RPMI7951 (cell line): ENCODE measurements at places on chromosomes 6 and 20.
A peak's percentile ranks its signal among the peaks of the same experiment; 100 is the strongest.

DNA sequence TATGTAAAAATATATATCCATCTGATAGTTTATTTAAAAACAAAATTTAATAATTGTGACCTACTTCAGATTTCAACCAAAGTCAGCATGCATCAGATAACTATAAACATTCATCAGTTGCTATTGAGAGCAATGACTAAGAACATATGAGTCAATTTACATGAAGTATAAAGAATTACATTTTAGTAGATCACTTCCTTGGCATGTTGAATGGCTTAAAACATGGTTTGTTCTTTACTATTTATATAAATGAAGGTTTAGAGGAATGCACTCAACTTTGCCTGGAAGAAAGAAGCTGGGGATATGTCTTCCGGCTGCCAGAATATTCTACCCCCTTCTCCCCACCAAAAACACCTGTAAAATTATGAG, 6.4 kb upstream of the FAM217A start:
- DNase-seq, result peak; percentile 4

- DNase-seq, result no peak
Observed at GRCh38 chr6:121578216-121578615, 142.8 kb downstream of the GJA1 start.

DNA sequence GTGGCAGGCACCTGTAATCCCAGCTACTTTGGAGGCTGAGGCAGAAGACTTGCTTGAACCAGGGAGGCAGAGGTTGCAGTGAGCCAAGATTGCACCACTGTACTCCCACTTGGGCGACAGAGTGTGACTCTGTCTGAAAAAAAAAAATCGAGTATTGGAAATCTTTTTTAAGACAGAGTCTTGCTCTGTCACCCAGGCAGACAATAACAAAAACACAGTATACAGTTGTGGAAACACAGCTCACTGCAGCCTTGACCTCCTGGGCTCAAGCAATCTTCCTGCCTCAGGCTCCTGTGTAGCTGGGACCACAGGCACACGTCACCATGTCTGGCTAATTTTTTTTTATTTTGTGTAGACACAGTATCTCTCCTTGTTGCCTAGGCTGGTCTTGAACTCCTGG, 15.0 kb downstream of the NANP start:
- no peak for DNase-seq

GRCh38 chr6:33961691-33962090, 157.9 kb upstream of the MLN start:
- DNase-seq, result no peak

DNA sequence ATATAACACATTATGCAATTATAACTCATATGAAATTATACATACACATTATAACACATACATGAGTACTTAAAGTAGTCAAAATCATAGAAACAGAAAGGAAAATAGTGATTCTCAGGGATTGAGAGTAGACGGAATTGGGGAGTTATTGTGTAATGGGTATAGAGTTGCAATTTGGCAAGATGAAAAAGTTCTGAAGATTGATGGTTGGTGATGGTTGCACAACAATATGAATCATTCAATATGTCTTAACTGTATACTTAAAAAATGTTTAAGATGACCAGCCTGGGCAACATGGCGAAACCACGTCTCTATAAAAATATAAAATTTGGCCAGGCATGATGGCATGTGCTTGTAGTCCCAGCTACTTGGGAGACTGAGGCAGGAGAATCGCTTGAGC, 372.7 kb downstream of the CDKAL1 start:
- peak; percentile 50 for DNase-seq

DNA sequence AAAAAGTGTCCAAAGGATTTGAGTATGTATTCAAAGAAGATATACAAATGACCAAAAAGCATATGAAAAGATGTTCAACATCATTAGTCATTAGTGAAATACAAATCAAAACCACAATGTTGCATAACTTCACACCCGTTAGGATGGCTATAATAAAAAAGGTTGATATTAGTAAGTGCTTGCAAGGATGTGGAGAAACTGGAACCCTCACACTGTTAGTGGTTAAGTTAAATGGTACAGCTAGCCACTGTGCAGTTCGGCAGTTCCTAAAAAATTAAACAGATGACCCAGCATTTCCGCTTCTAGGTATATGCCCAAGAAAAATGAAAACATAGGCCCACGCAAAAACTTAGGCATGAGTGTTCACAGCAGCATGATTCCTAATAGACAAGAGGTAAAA, 38.6 kb downstream of the IBTK start:
- no peak for DNase-seq

DNA sequence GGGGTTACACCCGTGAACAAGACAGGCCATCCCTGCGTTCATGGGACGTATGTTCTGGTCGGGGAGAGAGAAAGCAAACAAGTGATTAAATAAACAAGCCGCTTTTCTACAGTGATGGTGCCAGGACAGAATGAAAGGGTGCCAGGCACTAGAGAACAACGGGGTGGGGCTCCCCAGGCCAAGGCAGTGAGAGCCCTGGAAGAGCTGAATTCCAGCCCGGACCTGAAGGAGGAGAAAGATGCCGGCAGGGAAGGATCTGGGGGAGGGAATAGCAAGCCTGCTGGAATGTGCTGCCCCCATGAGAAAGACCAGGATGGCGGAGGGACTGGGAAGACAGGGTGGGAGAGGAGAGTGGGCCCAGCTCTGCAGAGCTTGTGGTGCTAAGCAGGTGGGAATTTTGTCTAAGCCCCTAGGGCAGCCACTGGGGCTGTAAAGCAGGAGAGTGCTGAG, 7.5 kb downstream of the SNAI1 start:
- DNase-seq, result no peak

- no peak for DNase-seq
Observed at GRCh38 chr6:111789598-111789997, 83.7 kb downstream of the FYN start.

DNA sequence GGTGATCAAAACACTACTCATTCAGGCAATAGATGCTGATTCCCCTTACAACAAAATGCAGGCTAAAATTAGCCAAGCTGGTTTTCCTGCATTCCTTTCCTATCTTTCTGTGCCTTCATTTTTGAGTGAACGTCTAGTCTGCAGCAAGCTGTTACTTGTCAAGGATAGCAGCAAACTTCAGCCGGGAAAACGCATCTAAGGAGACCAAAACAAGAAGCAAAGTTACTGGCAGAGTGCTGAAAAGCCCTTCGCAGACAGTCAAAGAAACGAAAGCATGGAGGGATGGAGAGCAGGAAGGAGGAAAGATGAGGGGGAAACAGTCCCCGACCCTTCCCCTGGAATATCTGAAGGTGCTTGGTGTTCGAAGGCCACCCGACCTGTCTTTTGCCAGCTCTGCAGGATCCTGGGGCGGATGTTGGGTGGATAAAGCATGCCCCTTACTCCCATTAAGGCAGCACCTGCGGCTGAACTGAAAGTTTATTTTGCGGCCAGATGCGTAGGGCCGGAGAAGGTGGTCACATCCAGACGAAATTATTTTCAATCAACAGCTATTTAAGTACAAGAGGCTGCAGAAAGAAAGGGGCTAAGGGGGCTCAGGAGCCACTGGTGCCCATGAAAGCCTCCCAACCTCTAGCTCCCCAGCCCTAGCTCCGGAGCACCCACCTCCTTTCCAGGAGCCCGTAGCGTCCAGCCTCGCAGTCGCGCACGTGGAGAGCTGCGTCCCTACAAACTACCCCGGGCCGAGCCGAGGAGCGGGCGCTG, 538 bp downstream of the FERMT1 start:
- DNase-seq, result peak; percentile 47

GRCh38 chr6:35633579-35634089, 55.1 kb downstream of the FKBP5 start:
- DNase-seq, result no peak

GRCh38 chr6:119158057-119158848, 79.8 kb upstream of the FAM184A start:
- peak; percentile 48 for DNase-seq

- DNase-seq, result peak; percentile 47
Observed at GRCh38 chr6:167824591-167825331, 1.9 kb upstream of the AFDN start.

- DNase-seq, result no peak
Observed at GRCh38 chr6:14281811-14282660, 164.5 kb downstream of the CD83 start.

DNA sequence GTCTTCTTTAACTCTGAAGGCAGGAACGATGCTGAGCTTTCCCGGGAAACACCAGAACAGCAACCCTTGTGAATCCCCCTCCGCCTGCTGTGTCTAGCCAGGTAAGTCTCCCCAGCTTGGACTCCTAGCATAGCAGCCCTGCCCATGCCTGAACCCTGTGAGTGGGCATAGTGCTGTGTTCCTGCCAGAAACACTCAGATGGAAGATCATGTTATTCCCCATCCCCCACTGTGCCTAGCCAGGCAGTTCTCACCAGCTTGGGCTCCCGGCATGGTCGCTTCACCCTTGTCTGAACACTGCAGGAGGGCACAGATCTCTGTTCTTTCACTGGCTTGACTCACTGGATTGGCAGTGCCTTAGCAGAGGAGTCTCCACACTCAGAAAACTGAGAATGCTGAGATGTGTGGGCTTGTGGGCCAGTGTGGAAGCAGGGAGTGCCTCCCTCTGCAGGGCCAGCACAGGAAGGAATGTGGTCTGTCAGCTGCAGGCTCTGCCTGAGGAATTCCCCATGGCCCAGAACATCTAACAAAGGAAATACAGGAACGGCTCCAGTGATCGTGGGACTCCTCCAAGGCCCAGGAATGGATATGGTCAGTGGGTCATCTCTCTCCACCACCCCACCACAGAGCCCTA, 440.1 kb upstream of the ADGRB3 start:
- DNase-seq, result no peak

- no peak for DNase-seq
Observed at GRCh38 chr6:152012227-152012626, 204.7 kb downstream of the ESR1 start.

GRCh38 chr20:20548527-20549266, 163.7 kb downstream of the RALGAPA2 start:
- DNase-seq, result no peak

DNA sequence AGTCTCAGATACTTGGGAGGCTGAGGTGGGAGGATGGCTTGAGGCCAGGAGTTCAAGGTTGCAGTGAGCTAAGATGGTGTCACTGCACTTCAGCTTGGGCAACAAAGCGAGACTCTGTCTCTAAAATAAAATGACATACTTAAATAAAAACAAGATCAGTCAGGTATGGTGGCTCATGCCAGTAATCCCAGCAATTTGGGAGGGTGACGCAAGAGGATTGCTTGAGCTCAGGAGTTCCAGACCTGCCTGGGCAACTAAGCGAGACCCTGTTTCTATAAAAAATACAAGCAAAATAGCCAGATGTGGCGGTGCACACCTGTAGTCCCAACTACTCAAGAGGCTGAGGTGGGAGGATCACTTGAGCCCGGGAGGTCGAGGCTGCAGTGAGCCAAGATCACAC, 149.6 kb downstream of the ZFP64 start:
- no peak for DNase-seq

DNA sequence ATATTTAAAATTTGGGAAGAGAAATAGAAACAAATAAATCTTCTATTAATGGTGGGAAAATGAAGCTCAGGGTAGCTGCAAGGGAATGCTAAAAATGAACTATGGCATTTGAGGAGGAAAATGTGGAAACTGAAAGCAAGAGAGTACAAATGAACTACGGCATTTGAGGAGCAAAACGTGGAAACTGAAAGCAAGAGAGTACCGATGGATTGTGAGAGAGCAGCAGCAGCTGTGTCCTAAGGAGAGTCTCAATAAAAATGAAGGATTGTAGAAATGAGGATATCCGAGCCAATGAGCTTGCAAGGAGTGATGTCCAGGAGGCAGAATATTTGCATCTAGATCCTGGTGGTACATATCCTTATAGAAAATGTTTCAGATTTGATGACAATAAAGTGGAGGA, 547.1 kb upstream of the ZNF337 start:
- DNase-seq, result peak; percentile 61
